ENCODE measurements at places on chromosomes 2 and 18.

DNA sequence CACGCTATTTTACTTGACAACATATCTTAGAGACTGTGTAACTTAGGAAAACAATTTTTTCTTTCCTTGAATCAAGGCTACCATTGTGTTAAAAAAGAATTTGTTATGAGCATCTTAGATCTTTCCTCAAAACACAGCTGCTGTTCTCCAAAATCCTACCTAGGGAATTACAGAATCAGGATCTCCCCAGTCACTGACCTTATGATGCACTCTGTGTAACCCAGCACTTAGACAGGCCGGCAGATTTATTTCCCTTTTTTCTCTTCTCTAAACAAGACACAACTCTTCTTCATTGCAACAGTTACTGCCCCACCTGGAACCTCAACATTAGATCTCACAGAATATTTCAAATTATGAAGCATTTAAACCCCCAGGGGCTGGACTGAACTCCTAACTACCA lies 13.5 kb upstream of the C2orf15 start:
- DNase-seq: no peak

GRCh38 chr2:181106789-181107627 lies 126.6 kb downstream of the UBE2E3 start:
- peak; percentile 71 for DNase-seq

DNA sequence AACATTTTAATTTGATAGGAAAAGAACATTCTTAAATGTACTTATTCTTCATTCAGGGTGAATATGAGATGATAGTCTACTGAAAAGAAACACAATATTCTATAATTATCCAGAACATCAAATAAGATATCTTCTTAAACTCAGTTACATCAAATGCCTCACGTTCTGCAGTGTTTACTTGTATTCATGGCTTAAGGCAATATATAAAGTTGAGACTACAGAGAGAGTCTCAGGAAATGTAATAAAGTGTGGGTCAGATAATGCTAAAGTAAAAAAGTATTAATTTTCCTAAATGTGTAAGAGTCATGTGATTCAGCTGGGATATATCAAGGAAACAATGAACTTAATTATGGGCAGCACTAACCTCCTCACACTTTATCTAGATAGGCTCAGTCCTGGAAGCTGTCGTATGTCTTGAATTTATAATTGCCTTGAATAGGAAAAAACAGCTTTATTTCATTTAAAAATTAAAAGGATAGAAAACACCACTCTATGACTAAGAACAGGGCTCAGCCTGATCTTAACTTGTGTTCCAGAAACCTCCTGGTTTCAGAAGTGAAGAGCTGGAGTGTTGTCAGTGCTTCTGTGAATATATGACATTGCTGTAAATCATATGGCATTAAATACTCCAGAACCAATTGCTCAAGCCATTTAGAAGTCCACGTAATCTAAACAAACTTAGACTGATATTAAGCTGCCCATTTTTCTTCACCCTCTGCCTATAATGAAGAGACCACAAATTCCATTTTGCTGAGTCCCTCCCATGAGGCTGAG lies 240.2 kb downstream of the FSIP2 start:
- DNase-seq: peak; percentile 74

GRCh38 chr2:175580652-175581051 lies 399.1 kb upstream of the ATP5MC3 start:
- DNase-seq: no peak

- DNase-seq: no peak
These were observed 46.1 kb downstream of the SPATS2L start for GRCh38 chr2:200352636-200353035.

DNA sequence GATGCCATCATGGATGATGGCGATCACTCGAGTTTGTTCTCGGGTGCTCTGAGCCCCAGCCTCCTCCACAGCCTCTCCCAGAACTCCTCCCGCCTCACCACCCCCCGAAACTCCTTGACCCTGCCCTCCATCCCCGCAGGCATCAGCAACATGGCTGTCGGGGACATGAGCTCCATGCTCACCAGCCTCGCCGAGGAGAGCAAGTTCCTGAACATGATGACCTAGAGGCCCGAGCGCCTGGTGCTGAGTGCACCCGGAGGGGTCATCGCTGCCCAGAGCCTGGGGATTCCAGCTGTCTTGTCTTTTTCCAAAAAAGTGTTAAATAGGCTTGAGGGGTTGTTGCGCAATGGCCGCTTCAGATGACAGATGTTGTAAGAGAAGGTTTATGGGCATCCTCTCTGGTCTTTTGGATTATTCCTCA lies 254.8 kb downstream of the GLI2 start:
- no peak for DNase-seq

DNA sequence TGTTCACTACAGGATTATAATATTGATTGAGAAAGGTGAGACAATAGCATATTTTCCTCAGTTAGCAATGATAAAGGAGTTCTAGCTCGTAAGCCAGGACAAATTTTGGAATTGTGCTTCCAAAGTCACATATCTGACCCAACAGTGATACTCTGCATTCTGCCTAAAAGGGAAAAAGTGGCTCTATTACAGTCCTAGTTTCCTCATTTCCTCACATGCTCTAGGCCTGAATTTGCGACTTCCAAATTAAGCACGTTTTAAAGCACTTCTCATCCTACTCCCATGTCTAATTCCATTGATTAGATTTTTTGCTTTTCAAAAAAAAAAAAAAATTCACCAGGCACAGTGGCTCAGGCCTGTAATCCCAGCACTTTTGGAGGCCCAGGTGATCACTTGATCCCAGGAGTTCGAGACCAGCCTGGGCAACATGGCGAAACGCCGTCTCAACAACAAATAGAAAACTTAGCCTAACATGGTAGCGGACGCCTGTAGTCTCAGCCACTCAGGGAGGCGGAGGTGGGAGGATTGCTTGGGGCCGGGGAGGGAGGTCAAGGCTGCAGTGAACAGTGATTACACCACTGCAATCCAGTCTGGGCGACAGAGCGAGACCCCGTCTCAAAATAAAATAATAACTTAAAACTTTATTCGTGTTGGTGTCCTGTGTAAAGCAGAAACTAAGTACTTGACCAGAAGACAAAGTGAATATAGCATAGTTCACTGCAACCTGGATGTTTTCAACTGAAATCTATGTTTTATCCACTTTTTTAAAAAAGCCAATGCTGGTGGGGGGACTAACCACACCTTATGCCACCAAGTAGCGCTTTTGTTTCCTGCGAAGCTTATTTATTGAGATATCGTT lies 1.5 kb downstream of the ESCO1 start:
- no peak for DNase-seq

DNA sequence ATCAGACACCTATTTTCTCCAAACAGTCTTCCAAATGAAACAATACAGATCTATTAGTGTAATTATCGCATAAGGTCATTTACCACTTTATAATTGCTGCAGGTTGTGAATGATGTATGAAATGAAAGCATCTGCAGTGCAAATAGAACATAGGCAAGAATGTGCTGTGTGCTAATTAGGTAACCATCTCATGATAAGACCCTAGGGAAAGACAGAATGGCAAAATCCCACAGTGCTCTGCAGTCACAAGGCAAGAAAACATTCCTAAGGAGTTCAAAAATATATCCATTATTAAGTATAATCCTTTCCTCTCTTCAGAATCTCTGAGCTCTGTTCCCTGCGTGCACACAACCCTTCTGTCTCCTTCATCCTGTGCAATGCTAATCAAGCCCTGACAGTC lies 488.1 kb downstream of the NR4A2 start:
- no peak for DNase-seq

Measured in BJ (cell line).